Activated T-cell treated with anti-CD3 and anti-CD28 coated beads, Interleukin-2, amount 50 U/mL, for 48 hours (primary cell): ENCODE measurements at places on chromosomes 1 and 21.

GRCh38 chr1:63679076-63679475, 85.9 kb downstream of the PGM1 start:
- no peak for DNase-seq

- DNase-seq: no peak
These were observed 16.8 kb upstream of the LSS start for GRCh38 chr21:46245213-46245915.

DNA sequence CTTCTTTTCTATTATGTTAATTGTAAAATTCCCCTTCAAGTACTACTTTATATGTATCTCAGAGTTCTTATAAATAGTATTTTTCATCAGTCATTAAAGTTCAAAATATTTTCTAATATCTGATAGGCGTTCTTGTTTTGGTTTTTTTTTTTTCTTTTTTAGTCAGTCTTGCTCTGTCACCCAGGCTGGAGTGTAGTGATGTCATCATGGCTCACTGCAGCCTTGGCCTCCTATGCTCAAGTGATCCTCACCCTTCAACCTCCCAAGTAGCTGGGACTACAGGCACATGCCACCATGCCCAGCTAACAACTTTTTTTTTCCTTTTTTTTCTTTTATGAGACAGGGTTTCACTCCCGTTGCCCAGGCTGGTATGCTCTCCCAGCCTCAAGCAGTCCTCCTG, 27.3 kb downstream of the AGMAT start:
- no peak for DNase-seq

DNA sequence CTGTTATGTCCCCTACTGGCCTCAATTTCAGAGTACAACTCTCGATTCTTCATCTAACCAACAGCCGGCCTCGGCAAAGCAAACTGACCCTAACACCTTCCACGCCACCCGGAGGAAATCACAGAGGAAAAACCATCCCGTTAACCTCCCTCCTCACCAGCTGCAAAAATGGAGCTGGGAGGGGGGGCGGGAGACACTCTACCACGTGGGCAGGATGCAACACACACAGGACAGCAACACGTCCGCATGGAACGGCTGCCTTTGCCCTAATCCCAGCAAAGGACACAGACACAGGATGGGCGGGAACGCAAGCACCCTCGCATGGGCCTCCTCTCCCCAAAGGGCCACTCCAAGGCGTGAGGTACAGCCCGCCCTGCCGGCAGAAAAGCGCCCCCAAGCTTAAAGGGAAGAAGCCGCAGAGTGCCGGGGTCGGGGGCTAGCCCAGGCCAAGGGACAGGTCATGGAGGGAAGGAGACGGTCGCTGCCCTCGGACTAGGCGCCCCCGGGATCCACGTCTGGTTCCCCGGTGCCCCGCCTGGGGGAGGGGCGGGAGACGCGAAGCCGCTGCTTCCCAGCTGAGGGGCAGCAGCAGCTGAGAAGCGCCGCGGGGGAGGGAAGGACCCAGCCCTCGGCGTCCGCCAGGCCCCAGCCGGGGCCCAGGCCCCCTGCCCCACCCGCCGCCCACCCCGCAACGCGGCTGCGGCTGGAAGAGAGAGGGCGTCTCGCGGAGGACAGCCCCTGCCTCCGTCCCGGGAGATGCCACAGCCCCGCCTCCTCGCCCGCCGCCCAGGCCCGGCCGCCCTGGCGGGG, 590 bp downstream of the FOXJ3 start:
- no peak for DNase-seq

GRCh38 chr1:203056516-203056915, 29.3 kb downstream of the MYOG start:
- DNase-seq: no peak

DNA sequence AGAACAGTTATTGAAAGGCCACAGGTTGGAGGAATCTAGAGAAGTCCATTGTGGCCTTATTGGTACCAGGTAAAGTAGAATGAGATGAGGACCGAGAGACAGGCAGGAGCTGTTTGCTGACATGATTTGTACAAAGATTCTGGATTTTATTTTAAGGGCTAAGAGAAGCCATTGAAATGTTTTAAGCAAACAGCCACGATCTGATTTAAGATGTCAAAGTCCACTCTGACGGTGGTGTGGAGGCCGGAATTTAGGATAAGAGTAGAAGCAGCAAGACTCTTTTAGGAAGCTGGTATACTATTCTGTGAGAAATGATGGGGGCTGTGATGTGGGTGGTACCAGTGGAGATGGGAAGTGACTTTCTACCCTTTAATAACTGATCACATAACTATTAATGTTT, 418.5 kb downstream of the DPYD start:
- no peak for DNase-seq

DNA sequence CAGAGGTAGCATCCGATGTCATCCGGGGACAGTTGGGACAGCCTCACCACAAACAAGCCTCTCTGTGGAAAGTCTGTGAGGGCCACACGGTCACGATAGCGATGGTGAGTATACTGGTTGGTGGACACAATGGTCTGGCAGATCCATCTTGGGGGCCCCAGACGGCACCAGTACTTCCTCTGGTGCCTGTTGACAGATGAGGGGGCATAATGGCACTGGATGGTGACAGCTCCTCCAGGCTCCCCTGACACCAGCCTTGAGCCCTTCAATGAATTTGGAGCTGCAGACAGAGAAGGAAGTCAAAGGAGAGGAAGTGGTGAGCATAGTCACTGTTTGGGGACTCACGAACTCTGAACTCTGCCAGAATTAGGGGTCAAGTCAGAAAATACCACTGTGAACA, 8.0 kb downstream of the FCAMR start:
- no peak for DNase-seq

DNA sequence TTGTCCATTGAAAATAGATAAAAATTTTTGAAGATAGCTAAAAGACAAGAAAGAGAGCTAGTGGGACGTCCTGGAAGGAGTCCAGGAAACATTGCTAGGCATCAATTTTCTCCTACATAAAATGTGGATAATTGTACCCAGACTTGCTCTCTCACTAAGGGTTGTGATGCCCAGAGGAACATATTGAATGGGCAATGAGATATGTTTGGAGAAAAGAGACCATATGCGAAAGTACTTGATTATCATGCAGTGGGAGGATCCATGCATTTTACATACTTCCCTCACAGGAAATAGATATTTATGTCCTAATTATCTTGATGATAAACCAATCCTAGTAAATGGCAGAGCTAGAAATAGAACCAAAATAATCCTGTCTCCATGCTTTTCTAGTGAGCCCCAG, 108.4 kb upstream of the TNR start:
- DNase-seq: no peak

GRCh38 chr1:3461238-3461933, 6.9 kb downstream of the ARHGEF16 start:
- no peak for DNase-seq
